A172 (cell line): ENCODE measurements at places on chromosomes 1 and 21. TPM values are rescaled to one million over a fixed set of nuclear protein-coding genes. Genes with fewer than 3 reads are reported as not detected.

- DNase-seq = peak; percentile 39
Measured at GRCh38 chr1:180229483-180230415, at the start of gene LHX4. TSS of gene LHX4 (plus strand) at chr1:180230264. CDS start at chr1:180230530, 266 bp downstream.

RASAL2 gene
- 18.7 and 23.8 TPM in 2 replicates for total RNA-seq

GRCh38 chr1:160504651-160505050, 18.4 kb downstream of the SLAMF6 start:
- no peak for DNase-seq

ZFP69B gene
- 3.5 and 4.2 TPM in 2 replicates for total RNA-seq

GRCh38 chr1:86596741-86597290, 49.9 kb downstream of the CLCA4 start:
- DNase-seq = no peak

- no peak for DNase-seq
Measured at GRCh38 chr1:68421350-68421749, 28.4 kb downstream of the RPE65 start.

- no peak for DNase-seq
Measured at GRCh38 chr1:183996396-183996795, 41.1 kb downstream of the COLGALT2 start.

GRCh38 chr21:25640202-25640942, 1.3 kb downstream of the JAM2 start:
- peak; percentile 18 for DNase-seq

- DNase-seq = no peak
Measured at GRCh38 chr1:28412731-28413130, 43.2 kb downstream of the PHACTR4 start.

TRABD2B gene
- total RNA-seq = 0.26 and 2.0 TPM in 2 replicates

GRCh38 chr1:65114322-65114721, 33.7 kb upstream of the AK4 start:
- DNase-seq = no peak

GRCh38 chr1:184545601-184546000, 158.8 kb downstream of the C1orf21 start:
- DNase-seq = no peak

RAB42 gene
- total RNA-seq = 0.17 TPM in 1 of 2 replicates, not detected in the other

MAGOH gene
- total RNA-seq = 54.1 and 73.2 TPM in 2 replicates

EDARADD gene
- 0.53 TPM in 1 of 2 replicates, not detected in the other for total RNA-seq

DNA sequence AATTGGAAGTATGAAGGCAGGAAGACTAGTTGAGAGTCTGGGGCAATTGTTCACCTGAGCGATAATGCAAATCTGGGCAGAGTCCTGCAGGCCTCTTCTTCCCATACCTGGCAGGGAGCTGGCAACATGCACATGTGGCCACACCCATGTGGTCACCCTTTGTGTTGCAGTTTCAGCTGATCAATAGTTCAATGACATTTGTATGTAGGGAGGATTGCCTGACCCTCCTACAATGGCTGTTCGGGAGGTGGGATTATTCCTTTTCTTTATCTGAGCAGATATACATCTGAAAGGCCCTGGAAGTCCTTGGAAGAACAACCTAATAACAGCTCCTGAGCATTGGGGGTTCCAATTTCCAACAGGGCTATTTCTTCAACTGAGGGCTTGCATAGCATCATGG, 15.2 kb upstream of the TRIM45 start:
- DNase-seq = no peak

DNA sequence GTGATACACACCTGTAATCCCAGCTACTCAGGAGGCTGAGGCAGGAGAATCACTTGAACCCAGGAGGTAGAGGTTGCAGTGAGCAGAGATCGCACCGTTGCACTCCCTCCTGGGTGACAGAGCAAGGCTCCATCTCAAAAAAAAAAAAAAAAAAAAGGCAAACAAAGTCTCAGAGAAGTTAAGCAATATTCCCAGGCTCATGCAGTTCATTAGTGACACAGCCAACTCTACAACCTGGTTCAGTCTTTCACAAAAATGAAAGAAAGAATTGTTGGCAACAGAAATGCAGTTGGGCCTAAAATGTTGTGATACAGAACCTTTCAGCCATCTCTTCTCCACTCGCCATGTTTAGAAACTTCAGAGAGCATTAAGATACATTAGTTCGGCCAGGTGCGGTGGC, 242.1 kb downstream of the LTN1 start:
- DNase-seq = no peak

- DNase-seq = no peak
Measured at GRCh38 chr1:78088015-78088414, 42.2 kb downstream of the GIPC2 start.

- no peak for DNase-seq
Measured at GRCh38 chr1:202953392-202953791, 4.7 kb downstream of the ADIPOR1 start.

- no peak for DNase-seq
Measured at GRCh38 chr1:161033751-161034150, 5.0 kb downstream of the TSTD1 start.

DNA sequence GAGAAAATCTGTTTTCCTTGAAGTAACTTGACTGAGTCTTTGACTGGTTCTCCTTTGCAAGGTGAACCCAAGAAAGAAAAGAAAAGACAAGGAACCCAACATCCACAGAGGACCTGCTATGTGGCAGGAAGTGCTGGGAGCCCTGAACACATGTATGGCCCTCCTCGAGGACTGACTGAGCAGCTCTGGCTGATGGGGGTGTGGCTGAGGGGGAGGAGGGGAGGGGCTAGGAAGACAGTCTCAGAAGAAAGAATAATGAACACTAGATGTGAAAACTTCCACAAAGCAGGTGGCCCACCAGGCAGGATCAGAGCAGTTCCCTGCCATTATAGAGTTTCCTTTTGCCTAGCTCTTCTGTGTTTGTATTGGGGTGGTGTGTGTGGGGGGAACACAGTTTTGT, 26.1 kb downstream of the NENF start:
- no peak for DNase-seq

SLC35D1 gene
- 14.1 and 15.2 TPM in 2 replicates for total RNA-seq

TXNDC12 gene
- 48.3 and 50.6 TPM in 2 replicates for total RNA-seq

LENEP gene
- total RNA-seq = not detected in 2 replicates

GRCh38 chr1:222535455-222535854, 12.4 kb downstream of the HHIPL2 start:
- DNase-seq = no peak

CD52 gene
- not detected in 2 replicates for total RNA-seq
